GM18507 (cell line): ENCODE measurements at places on chromosomes 1 and 21.
A peak's percentile ranks its signal among the peaks of the same experiment; 100 is the strongest.

GRCh38 chr1:62276791-62277190 lies 42.4 kb downstream of the KANK4 start:
- DNase-seq = no peak

GRCh38 chr1:25831569-25832196 lies 11.9 kb downstream of the MTFR1L start:
- DNase-seq = no peak

GRCh38 chr1:94396356-94397010 lies 21.7 kb upstream of the ABCD3 start:
- DNase-seq = no peak

GRCh38 chr1:214276786-214277185 lies 4.2 kb upstream of the SMYD2 start:
- no peak for DNase-seq

DNA sequence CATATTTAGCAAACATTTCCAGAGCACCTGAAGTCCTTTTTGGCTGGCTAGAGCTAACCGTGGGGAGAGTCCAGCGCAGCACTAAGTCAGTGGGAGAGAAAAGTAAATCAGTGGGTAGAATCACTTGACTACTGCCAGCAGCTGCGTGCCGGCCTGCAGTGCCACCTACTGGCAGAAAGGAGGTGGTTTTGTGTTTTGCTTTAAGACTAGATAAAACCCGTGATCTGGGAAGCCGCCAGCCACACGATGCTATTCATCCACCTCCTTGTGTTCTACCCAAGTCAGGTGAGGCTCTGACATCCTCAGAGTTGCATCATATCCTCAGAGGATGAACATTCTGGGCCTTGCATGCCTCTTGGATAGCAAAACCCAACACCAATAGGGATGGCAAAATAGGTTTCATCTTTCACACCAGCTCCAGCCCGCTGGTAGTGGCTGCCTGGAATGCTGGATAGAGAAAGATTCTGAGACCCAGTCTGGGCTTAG lies 14.1 kb upstream of the HEYL start:
- peak; percentile 52 for DNase-seq

DNA sequence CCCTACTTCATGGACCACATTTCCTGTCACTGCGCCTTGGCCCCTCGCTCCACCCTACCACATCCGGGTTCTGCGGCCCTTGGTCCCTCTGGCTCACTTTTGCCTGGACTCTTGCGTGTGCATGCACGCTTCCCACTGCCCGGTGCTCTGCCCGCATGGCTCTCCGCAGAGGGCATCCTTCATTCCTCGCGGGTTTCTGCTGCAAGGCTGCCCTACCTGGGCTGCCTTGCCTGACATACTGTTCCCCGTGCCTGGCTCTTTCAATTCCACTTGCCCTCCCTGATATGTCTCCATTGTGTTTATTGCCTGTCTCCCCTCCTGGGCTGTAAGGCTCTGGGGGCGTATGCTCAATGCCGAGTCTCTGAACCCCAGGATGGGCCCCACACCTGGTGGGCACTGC lies 26.4 kb downstream of the MX2 start:
- no peak for DNase-seq

- DNase-seq = no peak
These were observed 161.5 kb downstream of the CENPF start for GRCh38 chr1:214764502-214764901.

DNA sequence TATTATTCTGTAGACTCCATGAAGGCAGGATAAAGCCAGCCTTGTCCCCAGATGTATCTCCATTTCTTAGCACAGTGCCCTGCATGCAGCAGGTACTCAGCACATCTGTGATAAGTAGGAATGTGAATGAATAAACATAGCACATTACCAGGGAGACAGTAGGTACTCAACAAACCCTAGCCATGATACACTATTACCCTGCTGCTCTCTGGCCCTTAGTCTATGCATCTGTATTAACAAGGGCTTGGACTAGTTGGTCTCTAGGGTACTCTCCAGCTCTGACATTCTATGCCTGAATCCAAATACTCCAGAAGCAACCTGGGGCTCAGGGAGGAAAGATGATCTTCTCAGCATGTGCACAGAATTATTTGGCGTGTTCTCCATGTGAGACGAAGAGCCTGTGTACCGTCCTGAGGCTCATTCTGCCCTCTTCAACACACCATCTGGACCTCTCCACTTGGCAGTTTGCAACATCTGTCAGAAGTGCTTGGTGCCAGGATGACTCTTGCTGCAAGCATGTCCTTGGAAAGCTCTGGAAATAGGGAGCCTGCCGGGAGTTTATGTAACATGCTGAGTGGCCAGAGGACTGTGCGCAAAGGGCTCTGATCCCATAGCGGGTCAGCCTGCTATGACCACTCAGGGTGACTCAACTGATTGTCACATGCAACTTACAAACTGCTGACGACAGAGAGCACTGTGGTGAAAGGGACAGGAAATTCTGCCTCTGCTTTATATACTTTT lies 228.2 kb upstream of the USP24 start:
- no peak for DNase-seq

DNA sequence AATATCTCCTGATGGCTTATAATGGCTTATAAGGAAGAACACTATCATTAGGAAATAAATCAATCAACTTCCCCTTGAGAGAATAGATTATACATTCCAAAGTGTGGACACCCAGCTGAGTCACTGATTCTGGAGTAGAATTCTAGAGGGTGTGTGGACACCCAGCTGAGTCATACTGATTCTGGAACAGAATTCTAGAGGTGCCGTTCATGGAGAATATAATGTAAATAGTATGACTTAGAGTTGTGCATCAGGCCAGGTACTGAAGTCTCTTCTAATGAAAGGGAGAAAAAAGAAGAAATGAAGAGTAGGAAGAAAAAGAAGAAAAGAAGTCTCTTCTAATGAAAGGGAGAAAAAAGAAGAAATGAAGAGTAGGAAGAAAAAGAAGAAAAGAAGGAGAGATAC lies 2.4 kb upstream of the USP33 start:
- no peak for DNase-seq

DNA sequence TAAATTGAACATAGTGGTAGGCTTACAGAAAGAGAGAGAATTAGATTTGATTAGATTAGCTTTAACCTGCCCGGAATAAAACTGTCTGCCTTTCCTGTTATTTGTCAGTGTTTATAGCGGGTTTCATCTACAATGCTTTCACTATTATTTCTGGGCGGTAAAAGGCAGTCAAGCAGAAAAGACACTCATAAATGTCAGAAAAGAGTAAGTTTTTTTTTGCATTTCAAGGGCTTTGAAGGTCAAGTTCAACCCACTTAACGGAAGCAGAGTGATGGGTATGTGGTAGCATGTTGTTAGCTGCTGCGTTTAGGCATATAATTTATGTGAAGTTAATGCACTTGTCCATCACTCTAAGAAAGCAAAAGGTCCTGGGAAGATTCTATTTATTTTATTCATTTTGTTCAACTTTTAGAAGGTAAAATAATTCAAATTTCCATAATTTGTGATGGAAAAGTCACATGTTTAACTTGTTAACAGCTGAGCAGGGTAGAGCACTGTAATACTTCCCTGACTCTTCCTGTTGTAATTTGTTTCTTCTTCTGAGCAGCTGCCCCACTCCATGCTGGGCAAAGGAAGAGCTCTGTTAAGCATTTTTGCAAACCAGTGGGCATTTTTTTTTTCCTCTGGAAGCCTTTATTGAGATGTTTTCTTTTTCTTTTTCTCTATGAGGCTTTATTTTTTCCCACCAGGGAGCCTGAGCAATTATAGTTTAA lies 220.1 kb downstream of the ST6GALNAC3 start:
- peak; percentile 12 for DNase-seq

DNA sequence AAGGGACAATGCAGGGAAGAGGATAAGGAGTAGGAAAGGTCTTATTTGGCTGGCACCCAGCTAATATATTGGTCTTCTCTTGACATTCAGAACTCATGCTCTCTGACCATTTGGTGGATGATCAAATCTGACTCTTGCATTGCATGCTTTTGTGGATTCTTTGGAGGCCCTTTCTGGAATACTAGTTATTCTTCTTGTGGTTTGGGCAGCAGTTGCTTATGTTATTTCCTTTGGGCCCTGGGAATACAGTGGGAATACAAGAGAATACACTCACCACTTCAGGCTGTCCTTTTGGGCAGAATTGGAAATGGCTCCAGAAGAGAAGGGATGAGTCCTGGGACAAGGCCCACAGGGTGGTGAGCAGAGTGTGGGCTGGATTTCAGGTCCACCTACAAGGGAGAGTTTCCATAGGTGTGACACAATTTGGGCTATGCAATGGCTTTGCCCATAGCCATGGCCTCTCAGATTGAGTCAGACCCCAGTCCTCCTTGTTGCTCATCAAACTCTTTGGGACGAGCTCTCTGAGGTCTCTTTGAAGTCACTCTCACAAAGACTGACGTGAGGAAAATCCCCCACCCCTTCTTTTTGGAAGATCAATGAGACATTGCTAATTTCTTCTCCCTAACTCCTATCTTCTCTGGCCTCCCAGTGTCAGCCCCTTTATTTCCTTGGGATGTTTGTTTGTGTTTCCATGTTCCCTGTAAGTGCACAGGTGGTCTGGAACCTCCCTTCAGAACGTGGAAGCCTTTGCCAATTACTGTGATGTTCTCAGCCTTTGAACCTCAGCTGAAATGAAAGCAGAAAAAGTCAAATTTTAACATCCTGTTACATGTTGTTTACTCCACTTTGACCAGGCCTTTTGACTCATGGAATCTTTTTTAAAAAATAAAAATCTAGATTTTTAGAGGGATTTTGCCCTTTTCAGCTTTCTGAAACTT lies 19.4 kb downstream of the HSD11B1 start:
- DNase-seq = no peak

- DNase-seq = no peak
These were observed 194.8 kb downstream of the EIF4G3 start for GRCh38 chr1:20981915-20982314.

DNA sequence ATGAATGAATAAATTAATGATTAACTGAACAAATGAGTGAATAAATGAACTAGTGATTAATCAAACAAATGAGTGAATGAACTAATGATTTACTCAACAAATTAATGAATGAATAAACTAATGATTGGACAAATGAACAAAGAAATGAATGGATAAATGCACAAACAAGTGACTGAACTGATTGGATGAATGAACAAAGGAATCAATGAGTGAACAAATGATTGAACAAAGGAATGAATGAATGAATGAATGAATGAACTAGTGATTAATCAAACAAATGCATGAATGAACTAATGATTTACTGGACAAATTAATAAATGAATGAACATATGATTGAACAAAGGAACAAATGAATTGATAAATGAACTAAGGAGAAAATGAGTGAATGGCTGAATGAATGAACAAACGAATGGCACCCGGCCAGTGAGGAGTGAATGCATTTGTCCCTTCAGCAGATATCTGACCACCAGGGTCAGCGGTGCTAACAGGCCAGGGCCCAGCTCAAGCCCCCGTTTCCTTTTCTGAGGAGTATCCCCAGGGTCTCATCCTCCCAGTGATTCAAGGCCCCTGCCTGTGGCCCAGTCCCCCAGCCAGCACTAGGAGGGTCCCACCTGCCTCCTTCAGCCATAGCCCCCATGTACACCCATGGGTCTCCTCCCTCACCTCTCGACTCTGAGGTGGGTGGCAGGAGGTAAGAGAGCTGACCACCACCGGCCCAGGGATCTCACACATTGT lies 49.9 kb downstream of the WNT9A start:
- DNase-seq = no peak

GRCh38 chr1:83704350-83704749 lies 294.6 kb downstream of the TTLL7 start:
- DNase-seq = no peak

GRCh38 chr1:101181930-101182329 lies 54.9 kb upstream of the S1PR1 start:
- DNase-seq = no peak

DNA sequence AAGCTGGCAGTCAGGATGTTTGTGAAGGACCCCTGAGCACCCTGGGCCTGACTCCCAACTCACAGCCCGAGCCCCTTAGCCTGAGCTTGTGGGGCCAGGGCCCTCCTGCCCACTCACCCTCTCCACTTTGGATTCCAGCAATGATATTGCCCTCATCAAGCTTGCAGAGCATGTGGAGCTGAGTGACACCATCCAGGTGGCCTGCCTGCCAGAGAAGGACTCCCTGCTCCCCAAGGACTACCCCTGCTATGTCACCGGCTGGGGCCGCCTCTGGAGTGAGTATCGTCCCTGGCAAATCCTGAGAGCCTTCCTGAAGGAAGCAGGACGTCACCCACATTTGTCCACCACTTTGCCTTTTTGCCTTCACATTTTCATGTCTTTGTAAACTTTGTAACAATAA lies 5.0 kb downstream of the CTRC start:
- DNase-seq = no peak

DNA sequence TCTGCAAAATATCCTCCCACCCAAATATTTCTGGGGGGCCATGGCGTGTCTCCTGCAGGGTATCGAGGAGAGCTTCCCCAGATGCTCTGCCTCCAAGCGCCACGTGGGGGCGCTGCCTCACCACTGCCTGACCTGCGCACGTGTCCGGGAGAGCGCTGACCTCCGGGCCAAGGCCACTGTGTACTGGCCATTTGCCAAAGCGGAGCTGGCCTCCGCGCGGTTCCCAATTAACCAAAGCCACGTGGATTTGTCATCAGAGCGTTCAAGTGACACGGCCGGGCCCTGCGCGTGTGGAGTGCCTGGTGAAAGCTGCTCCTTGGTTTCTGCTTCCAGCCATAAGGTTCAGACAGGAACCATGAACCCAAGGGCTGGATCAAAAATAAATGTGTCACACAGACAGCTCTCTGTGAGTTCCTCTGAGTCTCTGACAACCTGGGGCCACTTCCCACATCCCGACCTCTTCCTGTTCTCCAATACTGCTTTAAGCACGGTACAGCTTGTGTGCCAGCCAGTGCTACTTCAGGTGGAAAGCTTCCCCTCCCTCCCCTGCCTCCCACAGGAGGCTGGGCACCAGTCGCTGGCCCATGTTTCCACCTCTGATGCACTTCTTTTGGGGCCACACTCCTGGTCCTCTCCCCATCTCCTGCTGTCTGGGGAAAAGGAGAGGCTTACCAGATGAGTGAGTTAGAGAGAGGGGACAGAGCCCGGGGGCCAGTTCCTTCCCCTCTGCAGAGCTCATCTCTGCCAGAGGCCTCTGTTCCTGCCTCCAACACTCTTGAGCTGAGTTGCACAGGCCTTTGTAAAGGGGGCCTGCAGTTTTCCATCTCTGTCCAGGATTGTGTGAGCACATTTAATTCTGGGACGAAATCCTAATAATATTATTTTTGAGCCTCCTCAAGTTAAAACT lies 26.1 kb downstream of the ZP4 start:
- DNase-seq = no peak

DNA sequence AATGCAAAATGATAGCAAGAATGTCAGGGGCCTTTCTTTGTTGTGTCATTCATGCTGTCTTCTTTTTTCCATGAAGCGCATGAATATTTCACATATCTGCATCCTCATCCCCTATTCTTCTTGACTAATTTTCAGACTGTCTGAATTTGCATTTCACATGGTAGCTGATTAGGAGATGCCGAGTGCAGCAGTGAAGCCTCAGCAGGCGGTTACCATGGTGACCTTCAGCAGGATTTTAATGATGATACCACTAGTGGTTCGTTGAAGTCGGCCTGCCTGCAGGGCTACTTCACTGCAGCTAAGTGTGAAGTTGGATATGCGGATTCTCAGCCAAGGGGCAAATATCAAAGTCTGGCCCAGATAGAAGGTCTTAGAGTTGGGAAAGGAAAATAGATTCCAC lies 141.8 kb downstream of the NEK7 start:
- no peak for DNase-seq
